Activated T-helper 1 cell treated with anti-CD3 and anti-CD28 coated beads, Interleukin-2, amount 50 U/mL, for 16 hours (primary cell): ENCODE measurements at places on chromosomes 11 and 22.
A peak's percentile ranks its signal among the peaks of the same experiment; 100 is the strongest.

GRCh38 chr11:12529793-12530192 is 144.4 kb upstream of the TEAD1 start:
- DNase-seq: no peak

GRCh38 chr11:115226556-115226955 is 277.7 kb downstream of the CADM1 start:
- no peak for DNase-seq

GRCh38 chr22:29106839-29107238 is 34.0 kb downstream of the KREMEN1 start:
- DNase-seq: no peak

DNA sequence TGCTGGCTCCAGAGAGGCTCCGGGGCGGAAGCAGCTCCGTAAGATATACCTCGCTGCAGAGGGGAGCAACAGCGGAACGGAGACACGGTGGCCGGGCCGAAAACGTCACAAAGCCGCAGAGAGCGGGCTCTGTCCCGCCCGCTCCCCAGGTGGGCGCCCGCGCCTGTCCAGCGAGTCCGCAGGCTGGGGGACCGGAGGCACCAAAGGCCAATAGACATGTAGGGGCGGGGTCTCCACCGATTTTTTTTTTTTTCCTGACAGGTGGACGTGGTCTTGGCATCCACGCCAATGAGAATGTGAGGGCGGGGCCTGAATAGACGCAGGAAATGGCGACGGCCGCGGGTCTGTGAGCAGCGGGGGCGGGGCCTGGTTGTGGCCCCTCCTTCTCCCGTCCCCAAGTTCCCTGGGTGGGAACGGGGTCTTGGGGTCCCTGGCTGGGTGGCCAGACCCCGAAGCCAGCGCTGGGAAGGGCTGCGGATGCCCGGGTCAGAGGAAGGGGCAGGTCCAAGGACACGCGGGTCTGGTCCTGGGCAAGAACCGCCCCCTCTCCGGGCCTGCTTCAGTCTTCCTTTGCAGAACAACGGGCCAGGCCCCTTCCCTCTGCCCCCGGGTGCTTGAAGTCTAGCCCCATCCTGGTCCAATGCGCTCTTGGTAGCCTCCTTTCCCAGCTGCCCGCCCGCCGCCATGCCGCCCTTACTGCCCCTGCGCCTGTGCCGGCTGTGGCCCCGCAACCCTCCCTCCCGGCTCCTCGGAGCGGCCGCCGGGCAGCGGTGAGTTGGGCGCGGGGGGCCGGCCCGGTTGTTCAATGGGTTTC is at the start of gene DNAJC4:
TSS of gene DNAJC4 (plus strand) at position 378 of the 814 bp plus-strand sequence. CDS start at position 685, 307 bp downstream.
- DNase-seq: peak; percentile 70

DNA sequence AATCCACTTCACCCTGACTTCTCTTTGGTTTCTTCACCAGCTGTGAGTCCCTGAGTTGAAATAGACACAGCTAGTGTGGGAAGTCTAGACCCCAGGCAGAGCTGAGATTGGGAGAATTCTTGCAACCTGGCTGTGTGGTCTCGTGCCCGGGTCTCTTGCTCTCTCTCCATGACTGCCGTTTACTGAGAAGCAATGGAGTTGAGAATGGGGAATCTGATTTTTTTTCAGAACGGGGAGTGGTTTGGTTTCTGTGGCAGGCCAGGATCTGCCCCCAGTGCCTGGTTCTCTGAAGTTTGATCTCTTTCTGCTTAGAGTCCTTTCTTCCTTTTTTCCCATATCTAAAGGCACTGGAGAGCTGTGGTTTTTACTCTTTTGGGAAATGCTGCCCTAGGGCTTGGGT is 1.5 kb downstream of the SIDT2 start:
- no peak for DNase-seq

- no peak for DNase-seq
Observed at GRCh38 chr11:87431392-87431791, 393.7 kb downstream of the TMEM135 start.

GRCh38 chr11:115644856-115645255 is 140.6 kb upstream of the CADM1 start:
- no peak for DNase-seq

DNA sequence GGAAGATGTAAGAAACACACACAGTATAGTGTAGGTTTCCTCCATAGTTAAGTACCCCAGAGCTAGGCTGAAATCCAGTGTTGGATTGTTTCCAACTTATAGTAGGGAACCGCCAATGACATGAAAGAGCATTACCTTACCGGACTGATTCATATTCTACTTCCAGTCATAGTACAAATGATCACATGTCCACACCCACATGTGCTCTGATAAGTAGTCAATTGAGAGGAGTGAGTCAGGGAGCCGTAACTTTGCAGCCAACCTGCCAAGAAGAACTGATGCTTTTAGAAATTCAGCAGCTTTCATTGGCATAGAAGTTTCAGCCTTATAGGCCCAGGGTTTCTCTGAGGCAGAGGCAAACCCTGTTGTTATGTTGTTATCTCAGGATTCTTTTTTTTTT is 240.6 kb downstream of the ETS1 start:
- no peak for DNase-seq

GRCh38 chr11:118289401-118289800 is 15.1 kb upstream of the CD3E start:
- DNase-seq: no peak

- no peak for DNase-seq
Observed at GRCh38 chr22:45496451-45496941, 6.2 kb upstream of the FBLN1 start.

- DNase-seq: no peak
Observed at GRCh38 chr11:59380263-59381059, 21.8 kb downstream of the OR5AN1 start.

GRCh38 chr22:49764127-49764581 is 63.5 kb downstream of the BRD1 start:
- no peak for DNase-seq

DNA sequence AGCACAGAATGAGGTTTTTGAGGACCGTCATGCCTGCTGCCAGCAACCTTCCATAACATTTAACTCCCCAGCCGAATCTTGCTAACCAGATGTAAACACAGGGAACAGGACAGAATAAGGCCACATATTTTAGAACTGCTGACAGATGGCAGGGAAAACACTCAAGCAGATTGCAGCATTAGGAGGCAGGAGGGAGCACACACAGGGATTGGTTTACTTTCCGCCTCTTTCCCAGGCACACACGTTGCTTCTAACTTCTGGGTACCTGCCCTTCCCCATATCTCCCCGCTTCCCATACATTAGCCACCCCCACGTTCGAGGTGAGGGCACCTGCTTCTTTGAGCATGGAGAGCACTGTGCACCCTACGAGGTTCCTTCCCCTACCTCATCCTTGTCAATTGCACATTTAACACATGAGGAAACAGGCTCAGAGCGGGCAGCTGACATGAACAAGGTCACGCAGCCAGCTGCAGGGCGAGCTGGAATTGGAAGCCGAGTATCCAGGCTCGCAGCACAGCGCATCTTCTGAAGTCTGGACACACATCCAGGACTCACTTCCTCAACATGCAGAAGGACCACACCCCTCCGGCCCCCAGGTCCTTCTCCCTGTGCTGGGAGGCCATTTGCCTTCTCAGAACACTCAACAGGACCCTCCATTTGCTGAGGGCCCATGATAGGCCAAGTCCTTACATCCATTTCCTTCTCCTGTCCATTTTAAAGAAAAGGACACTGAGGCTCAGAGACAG is 18.7 kb downstream of the ASPHD2 start:
- DNase-seq: no peak

DNA sequence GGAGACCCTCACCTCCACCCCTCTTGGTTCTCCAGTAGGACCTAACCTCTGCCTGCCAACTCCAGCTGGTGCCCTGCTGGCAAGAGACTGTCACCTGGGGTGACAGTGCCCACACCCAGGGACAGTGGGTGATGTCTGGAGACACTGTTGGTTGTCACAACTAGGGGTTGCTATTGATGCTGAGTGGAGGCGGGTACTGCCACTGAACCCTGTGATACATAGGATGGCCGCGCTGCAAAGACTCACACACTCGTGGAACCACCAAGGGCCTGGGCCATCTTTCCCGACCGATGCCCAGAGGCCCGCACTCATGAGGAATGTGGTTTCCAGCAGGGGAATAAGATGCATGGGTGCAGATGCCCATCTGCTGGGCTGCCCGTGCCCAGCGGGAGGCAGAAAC is 143.2 kb downstream of the SHANK2 start:
- no peak for DNase-seq

- no peak for DNase-seq
Observed at GRCh38 chr11:43924112-43924855, 18.2 kb upstream of the C11orf96 start.

DNA sequence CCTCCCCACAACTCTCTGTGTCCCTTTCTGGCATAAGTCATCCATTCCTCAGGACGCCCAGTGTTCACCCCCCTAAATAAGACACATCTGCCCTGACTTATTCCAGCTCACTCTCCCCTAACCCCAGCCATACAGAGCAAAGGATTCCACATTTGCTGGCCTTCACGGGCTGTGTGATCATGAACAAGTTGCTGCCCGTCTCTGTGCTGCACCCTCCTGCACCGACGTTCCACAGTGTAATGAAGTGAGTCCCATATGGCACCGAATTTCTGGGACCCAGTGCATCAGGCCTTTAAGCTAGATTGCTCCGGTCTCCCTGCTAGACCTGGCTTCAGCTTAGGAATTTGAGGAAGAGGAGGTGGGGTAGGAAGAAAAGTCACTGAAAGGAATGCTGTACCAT is 22.4 kb upstream of the LRRC32 start:
- no peak for DNase-seq

GRCh38 chr22:43424666-43425630 is 13.1 kb downstream of the MPPED1 start:
- DNase-seq: no peak

DNA sequence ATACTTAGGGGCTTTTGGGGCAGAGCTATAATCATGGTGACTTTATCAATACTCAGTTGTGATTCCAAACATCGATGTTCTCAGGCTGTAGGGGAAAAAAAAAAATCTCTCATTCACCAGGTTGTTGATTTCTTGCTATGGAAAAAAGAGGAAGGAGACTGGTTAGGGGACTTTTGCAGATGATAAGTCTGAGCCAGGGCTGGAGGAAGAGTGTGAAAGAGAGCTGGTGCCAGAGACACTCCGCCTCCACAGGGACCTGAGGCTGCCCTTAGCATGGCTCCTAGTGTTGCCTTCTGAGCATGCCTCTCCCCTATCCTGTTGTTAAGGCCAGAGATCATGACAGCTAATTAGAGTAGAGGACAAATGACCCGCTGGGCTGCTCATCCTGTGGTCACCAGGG is 16.9 kb downstream of the UPB1 start:
- DNase-seq: no peak

DNA sequence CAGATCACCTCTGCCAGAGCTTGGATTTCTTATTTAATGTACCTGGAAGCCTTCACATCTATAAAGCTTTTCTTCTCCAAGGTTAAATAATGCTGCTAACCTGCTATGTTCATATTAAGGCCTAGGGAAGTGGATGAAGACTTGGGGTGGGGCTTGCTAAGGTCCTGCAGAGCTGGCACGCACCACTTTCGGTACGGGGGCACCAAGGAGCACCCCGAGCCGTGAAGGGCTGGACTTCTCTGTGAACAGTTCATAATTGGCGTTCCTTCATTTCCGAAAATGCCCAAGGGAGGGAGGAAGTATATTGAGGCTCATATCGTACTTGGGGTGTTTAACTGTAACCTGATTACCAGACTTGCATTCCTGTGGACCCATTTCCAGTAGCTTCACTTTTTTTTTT is 59.6 kb downstream of the ST14 start:
- DNase-seq: no peak

- DNase-seq: no peak
Observed at GRCh38 chr22:33923660-33924246, 3.5 kb upstream of the LARGE1 start.

- DNase-seq: no peak
Observed at GRCh38 chr11:35214226-35214770, 75.3 kb downstream of the CD44 start.

- DNase-seq: no peak
Observed at GRCh38 chr11:107359701-107360100, 97.9 kb downstream of the CWF19L2 start.

GRCh38 chr11:69434471-69434931 is 47.0 kb upstream of the LINC01488 start:
- no peak for DNase-seq

GRCh38 chr11:12042215-12042676 is 33.8 kb upstream of the DKK3 start:
- no peak for DNase-seq
